Stimulated activated CD8-positive, alpha-beta memory T cell treated with anti-CD3 and anti-CD28 coated beads, Interleukin-15, amount 100 ng/mL, for 24 hours (primary cell): ENCODE measurements at places on chromosomes 5 and 9.

- no peak for DNase-seq
Observed at GRCh38 chr5:135222771-135223170, 176.3 kb downstream of the MACROH2A1 start.

DNA sequence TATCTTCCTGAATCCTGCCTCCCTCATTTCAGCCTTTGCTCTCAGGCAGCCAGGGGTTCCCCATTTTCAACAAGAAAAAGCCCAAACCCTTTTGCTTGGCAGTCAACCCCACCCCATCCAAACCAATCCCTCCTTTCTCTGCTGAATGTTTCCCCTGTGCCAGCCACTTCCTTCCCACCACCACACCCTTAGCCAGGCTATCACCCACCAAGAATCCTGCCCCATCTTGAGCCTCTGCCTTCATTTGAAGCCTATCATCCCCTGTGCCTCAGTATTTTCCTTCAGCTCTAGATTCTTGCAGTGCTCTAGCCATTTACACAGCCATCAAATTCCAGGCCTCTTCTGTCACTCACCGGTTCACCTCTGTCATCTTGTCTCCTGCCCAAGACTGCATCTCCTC, 15.3 kb upstream of the FIBCD1 start:
- no peak for DNase-seq

GRCh38 chr5:169071-169727, 22.1 kb upstream of the LRRC14B start:
- DNase-seq = no peak

DNA sequence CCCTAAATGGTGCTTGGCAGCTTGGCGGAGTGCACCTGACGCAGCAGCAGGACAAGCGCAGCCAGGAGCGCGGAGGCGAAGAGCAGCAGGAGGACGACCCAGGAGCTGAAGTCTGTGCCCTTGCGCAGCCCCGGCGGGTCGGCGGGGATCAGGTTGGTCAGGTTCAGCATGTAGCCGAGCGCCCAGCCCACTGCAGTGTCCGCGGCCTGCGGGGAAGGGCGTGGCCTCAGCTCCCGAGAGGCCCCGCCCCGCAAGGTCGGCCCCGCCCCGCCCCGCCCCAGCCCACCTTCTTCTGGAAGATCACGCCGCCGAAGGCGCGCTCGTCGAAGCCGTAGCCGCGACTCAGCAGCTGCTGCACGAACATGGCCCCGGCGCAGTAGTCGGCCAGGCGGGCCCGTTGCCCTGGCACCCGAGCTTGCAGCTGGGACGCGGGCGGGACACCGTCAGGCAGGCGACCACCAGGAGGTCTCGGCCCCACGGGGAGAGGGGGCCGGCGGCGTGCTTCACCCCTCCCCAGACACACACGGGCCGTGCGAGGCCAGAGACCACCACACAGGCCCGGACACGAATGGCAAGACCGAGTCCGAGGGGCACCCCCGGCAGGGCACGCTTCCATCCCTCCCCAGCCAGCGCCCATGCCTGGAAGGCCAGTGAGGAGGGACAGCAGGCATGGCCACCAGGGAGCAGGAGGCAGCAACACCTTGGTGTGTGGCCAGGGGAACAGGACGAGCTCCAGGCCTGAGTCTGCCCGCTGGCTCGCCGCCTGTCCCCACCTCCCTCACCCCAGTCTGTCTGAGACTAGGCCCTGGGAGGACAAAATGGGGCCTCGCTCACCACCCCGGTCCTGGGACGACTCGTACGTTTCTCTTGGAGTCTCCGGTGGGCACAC, 2.9 kb upstream of the NPDC1 start:
- no peak for DNase-seq
